ENCODE measurements at places on chromosomes 2 and 18. TPM values are rescaled to one million over a fixed set of nuclear protein-coding genes. Genes with fewer than 3 reads are reported as not detected.

The SRD5A2 gene
- not detected for total RNA-seq

The ITM2C gene
- 19.1 TPM for total RNA-seq

The DYNAP gene
- not detected for total RNA-seq

The B3GNT7 gene
- 1.2 TPM for total RNA-seq

The PAIP2B gene
- 20.1 TPM for total RNA-seq

The ACOXL gene
- total RNA-seq, result not detected
